GM13976 (cell line): ENCODE measurements at places on chromosomes 11 and 22.

DNA sequence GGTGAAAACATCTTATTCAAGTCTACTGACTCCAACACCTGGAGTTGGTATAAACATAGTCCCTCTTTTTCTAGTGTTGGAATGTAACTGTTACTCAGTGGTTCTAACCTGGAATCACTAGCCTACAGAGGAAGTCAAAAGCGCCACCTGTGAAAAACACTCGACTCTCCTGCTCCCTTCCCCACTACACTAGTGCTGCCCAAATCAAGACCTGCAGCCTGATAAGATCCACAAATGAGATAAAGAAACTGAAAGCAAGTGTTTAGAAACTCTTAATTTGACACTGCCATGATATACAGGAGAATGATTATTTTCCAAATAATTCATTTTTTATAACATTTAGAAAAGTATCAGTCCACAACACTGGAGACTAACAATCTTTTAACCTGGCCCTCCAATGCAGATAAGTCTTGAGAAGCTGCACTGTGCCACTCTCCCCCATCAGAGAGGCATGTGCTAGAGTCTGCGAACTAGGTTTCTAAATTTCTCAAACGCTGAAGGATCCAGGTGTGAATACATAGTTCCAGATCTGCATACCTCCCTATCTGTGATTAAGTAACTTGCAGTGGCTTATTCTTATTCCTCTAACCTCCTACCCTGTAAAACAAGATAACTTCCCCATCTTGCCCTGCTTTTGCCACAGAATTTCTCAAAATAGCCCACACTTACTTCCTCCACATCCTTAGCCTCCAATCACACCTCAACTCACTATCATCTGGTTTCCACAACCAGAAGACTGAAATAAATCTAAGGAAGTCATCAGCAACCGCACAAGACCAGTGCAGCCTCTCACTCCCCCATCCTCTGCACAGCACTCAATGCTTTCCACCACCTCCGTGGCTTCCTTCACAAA is 88.1 kb downstream of the RRAS2 start:
- peak; percentile 58 for DNase-seq

DNA sequence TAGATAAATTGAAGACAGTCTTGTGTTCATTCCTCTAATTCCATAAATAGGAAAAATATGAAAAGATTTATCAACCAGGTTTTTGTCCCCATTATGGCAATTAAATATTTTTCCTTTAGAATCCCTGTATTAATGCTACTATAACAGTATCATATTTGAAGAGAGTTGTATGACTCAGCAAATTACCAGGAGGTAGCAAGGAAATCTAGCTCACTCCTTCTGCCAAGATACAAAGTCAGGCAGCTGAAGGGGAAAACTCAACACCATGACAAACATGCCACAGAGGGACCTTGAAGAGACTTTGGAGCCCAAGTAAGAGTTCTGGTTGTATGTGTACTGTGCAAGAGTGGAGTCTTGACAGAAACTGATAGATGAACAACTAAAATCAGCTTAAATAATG is 143.3 kb downstream of the GUCY1A2 start:
- DNase-seq: no peak

- peak; percentile 77 for DNase-seq
Measured at GRCh38 chr11:121194731-121195596, 93.9 kb downstream of the TECTA start.

GRCh38 chr22:46072981-46073682 is 77.2 kb upstream of the PPARA start:
- no peak for DNase-seq

- no peak for DNase-seq
Measured at GRCh38 chr22:24305260-24305692, 34.6 kb downstream of the SPECC1L start.

DNA sequence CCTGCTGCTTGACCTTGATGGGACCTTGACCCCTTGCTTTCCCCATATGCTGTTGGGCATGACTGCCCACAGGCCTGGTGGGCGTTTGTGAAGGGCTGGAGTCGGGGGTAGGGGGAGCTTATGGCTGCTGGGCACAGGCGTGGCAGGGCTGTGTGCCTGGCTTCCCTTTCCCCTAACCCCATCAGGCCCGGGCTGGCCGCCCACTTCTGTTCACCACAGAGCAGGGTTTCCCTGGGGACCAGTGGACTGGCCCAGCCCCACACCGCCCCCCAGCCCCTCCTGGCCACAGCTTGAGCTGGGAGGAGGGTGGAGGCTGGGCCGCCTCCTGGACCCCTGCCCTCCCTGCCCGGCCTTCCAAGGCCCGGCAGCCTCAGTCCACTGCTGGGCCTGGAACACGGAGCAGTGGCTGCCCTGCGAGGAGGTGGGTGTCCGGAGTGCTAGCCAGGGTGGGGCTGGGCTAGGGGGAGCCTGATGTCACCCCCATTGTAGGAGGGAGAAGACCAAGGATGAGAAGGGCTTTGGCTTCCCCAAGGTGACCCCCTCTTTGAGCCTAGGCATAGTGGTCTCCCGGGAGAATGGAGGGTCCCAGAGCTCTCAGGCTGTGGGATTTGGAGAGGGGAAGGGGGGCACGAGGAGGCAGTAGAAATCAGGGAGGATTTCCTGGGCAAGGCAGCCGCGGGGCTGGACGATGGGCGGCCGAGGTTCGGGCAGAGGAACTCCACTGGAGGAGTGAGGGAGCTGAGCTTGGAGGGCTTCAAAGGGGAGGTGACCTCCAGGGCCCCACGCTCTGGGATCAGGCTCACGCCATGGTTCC is at the start of gene AIFM3:
Gene AIFM3, plus strand, starts transcription at position 373 of the 814 bp plus-strand sequence. CDS start 690 bp downstream, outside the sequence.
- no peak for DNase-seq

DNA sequence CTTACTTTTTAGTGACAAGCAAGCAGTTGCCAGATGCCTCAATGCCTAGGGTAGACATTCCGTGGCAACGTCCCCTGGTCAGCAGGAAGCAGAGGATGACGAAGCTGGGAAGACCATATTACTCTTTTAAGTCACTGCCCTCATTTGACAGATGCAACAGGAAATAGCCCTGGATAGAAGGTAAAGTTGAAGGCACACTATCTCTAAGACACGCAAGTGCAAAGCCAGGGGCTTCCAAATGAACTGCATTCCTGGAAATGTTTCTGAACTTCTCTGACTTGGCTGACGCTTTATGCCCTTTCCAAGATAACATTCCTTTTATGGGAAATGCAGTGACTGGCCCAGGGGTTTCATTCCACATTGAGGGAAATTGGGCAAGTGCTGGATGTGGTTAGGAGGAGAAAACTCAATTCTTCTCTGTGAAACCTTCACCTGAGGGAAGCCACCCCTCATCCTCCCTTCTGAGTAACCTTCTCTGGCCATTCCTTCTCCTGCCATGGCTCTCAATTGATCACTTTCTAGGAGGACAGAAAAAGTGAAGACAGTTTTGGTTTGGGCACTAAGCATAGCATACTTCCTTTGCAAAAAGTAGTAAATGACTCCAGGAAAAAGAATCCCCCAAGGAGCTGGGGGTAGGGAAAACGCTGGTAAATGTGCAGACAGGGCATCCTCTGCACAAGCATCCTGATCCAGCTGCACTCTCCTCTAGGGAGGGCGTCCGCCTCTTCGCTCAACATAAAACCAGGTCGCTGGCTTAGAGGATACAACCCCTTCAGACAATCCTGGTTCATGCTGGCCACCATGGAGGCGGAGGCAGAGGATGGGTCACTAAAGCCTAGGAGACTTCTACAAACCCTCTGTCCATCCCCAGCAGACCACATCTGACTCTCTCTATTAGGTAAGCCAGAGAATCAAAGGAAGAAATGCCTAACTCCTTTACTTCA is 14.5 kb downstream of the PCSK7 start:
- DNase-seq: no peak

GRCh38 chr11:73461335-73461840 is 85.2 kb downstream of the RELT start:
- no peak for DNase-seq

DNA sequence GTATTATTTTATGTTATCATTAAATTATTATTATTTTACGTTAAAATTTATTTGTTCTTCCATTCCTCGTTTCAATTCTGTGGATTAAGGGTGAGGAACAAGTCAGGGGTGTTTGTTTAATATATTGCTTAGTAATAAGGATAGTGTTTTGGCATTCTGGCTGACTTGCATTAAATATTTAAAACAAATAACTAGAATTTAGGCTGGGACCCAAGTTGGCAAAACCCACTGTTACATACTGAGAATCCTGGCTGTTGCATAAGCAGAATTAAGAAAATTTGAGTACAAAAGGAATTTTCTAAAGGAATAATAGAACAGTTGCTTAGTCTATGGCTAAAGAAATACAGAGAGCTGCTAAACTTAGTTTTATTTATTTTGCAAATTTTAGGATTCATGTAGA is 196.4 kb downstream of the GUCY1A2 start:
- DNase-seq: no peak

DNA sequence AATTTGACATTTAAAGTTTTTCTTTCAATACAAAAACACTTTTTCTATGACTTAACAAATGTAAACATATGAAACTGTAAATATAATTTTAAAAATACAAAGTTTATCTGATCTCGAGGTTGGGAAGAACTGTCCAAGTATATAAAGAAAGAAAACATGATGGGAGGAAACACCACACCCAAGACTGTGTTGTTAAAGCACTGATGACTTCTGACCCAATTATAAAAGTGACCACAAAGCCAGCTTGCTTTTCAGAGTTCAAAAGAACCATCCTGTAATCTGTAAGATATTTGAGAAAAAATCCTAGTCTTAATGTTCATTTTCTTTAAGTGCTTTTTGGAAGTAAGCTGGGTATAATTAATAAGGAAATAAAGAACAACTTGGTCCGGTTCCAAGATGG is 15.6 kb downstream of the CEP57 start:
- DNase-seq: no peak

DNA sequence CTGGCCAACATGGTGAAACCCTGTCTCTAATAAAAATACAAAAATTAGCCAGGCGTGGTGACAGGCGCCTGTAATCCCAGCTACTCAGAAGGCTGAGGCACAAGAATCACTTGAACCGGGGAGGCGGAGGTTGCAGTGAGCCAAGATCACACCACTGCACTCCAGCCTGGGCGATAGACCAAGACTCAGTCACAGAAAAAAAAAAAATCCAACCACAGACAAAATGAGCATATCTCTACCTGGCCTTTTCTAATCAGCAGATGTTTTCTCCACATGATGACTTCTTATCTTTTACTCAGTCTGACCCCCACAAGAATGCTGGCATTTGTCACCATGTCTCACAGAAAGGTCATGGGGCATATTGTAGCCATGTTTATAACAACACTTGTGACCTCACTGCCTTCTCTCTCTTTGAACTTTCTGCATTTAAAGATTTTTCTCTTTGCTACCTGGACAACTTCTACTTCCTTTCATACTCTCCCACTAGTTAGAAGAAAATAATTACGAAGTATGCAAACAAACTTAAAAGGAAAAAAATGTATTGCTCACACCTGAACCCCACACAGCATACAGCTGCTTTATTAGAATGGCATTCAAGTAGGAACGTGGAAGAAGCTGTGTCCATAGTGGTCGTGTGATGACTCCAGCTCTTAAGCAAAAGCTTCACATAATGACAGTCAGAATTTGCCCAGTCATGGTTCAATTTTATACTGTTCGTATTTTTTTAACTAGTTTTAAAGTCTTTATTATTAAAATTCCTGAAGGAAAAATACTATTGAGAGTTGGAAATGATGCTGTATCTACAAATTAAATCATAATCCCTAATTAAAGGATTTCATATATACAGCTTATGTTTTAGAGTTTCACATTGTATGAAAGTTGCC is 65.4 kb downstream of the ZC3H12C start:
- DNase-seq: no peak

DNA sequence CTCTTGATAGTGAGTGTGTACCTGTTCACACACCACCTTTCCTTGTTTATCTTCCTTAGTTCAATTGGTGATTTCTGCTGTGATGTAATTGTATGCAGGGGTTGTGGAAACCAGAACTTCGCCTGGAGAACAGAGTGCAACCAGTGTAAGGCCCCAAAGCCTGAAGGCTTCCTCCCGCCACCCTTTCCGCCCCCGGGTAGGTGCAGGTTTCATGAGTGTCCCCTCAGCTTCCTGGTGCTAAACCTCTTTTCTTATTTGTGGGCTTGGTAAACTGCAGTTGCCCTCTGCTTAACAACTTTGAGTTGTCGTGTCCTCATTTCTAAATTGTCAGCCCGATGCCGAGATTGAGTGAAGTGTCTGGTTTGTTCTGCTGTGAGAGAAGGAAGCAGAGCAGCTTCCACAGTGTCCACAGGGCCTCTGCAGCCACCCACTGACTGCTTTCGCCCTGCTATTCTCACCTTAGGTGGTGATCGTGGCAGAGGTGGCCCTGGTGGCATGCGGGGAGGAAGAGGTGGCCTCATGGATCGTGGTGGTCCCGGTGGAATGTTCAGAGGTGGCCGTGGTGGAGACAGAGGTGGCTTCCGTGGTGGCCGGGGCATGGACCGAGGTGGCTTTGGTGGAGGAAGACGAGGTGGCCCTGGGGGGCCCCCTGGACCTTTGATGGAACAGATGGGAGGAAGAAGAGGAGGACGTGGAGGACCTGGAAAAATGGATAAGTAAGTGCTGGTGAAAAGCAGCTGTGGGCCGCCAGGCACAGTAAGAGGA is 7.1 kb upstream of the GAS2L1 start:
- no peak for DNase-seq

DNA sequence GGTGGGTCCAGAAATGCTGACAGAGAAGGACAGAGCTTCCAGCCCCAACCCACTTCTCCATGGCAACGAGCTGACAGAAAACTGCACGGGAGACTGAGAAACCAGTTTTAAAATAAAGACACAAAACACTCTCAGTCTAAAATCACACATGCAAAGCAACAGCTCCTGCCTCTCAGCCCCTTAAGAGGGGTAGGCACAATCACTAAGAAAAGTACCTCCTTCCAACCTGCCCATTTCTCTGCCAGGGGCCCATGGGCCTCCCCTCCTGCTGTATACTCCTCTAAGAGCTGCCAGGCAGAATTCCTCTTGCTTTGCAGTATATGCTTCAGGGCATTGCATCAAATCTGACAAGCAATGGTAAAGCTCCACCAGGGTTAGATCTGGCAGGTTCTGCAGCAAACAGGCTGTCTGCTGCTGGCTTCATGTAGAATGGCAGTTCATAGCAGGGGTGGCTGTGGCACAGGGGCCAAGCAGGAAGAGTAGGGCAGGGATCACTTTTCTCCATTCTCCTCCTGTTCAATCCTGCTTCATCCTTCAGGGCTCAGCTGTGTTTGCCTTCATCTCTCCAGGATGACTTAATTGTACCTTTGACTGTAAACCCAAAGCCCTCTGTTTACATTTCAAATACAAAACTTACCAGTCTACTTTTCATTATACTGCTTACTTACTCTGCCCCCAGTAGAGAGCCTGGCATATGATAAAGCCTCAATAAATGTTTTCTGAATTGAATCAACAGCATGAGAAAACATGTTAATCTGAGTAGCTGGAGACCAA is 77.7 kb downstream of the KCNC1 start:
- no peak for DNase-seq

DNA sequence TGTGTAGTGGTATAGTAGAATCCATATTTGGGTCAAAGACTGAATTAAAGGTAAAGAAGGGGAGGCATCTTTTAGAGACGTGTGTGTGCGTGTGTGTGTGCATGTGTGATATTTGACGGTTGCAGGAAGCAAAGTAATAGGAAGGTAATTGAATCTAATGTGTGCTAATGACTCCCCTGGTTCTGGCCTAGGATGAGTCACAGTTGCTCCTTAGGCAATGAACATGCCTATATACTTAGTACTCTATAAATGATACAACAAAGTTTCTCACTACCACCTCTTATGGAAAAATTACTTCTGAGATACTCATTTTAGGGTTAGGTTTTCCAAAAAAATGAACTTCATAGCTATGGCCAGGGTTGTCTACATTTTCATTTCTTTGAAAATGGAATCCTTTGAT is 409.6 kb downstream of the GUCY1A2 start:
- no peak for DNase-seq

GRCh38 chr22:30483169-30483568 is 11.4 kb upstream of the SEC14L3 start:
- no peak for DNase-seq
